ENCODE measurements at places on chromosomes 6 and 20.

DNA sequence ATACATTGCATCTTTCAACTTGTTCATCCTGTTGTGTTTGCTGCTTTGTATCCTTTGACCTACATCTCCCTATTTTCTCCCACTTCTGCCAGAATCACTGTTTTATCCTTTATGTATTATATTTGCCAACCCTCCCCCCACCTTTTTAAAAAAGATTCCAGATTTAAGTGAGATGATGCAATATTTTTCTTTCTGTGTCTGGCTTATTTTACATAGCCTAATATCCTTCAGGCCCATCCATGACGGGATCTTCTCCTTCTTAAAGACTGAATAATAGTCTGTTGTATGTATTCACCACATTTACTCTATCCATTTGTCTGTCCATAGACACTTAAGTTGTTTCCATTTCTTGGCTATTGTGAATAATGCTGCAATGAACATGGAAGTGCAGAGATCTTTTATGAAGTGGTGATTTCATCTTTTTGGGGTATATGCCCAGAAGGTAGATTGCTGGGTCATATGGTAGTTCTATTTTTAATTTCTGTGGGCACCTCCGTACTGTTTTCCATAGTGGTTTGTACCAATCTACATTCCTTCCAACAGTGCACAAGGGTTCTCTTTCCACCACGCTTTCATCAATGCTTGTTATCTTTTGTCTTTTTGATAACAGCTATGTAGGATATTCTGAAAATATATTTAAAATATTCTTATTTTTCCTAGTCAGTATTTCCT is 181.0 kb downstream of the CDKAL1 start:
- DNase-seq, result no peak

- no peak for DNase-seq
Measured at GRCh38 chr20:25064561-25065071, 6.7 kb upstream of the ACSS1 start.

GRCh38 chr6:97813889-97814567 is 531.0 kb upstream of the MMS22L start:
- DNase-seq, result no peak

DNA sequence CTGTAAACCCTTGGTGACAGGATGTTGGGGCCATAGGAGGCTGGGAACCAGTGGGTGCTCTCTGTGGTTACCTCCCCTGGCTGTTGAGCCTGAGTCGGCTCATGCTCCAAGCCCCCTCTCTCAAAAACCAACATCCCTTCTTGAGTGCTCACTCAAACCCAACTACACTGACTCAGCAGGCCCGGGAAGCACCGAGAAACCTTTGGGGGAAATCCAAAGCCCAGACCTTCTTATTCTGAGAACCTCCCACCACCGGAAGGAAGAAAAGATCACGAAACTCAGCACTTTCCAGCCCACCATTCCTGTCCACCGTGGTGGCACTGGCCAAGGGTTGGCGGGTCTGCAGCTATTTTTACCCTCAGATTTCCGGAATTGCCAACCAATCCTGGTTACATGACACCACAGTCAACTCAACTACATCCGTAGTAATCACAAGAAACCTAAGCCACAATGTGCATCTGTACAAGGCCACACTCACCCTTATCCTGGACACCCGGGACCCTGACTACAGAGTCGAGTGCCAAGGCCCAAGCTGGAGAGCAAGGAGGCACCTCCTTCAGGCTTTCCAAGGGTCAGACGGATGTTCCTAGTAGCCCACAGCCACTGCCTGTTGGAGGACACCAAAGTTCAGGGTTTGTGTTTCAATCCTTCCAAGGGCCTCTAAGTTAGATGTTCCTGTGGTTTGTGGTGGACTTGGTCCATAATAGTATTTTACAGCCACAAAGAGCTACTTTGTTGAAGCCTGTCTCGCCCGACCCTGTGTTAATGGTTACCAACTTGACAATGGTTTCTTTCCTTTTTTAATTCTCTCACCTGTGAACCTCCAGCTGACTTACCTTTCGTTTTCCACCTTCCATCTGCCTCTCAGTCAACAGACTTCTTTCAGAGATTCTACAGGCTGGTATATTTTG is 317.0 kb downstream of the CDC5L start:
- DNase-seq, result peak; percentile 58

DNA sequence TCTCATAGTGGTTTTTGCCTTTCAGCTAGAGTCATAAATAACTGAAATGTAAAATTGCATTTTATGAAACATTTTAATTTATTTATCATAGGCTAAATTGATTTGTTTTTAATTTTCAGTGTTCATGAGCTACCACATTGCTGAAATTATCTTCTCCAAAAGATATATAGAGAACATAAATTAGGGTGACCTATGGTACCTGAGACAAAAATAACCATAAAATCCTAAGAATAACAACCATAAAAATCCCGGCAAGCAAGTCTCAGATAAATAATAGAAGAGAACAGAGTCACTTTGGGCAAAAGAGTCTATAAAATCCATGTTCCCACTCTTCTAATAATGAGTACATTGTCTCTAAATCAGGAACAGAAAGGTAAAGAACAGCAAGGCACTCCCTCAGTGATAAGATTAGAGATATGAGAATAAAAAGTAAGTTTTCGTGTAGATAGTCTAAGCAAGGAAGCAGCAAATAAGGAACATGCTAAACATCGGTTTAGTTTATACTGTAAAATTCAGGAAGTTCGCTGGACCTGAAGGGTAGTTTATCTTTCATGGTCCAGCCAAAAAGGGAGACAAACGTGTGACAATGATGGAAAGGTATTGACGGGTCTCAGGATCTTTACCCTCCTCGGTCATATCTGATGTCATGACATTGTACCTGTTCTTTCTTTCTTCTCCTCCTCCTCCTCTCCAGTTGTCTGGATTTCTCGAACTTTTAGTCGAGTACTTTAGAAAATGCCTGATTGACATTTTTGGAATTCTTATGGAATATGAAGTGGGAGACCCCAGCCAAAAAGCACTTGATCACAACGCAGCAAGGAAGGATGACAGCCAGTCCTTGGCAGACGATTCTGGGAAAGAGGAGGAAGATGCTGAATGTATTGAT is 117.6 kb downstream of the TMEM242 start:
- DNase-seq, result no peak

GRCh38 chr20:51738877-51739447 is 29.2 kb downstream of the ATP9A start:
- DNase-seq, result no peak

DNA sequence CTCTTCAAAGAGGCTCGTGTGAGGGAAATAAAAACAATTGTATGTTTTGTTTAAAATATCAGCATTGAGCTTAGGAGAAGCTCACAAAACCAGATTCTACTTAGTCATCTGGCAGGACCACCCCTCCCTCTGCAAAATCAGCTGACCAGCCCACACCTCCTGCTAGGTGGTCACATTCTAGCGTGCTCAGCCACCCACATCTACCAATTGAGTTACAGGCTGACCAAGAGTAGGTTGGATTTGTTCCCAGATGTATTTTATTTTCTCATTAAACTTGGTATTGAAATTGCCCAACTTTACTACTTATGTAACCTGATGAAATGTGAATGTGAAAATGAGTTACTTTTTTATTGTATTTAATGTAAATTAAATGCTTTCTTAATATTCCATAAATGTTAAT is 56.2 kb downstream of the SLC22A2 start:
- no peak for DNase-seq

DNA sequence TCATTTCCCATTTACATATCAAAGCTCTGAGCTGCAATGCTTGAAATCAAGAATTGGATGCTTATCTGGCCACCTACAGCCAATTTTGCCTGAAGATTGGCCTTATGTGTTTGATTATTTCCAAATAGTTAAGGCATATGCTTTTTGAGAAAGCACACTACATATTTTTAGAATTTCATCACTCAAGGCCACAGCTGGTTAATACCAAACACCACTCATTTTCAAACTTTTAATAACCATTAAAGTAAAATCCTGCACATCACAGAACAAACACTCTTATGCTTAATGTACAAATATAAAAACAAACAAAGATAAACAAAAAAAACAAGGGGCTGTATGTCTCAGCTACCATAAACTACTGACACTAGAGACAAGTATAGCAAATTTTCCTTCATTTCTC is 96.9 kb upstream of the HMGCLL1 start:
- DNase-seq, result no peak

DNA sequence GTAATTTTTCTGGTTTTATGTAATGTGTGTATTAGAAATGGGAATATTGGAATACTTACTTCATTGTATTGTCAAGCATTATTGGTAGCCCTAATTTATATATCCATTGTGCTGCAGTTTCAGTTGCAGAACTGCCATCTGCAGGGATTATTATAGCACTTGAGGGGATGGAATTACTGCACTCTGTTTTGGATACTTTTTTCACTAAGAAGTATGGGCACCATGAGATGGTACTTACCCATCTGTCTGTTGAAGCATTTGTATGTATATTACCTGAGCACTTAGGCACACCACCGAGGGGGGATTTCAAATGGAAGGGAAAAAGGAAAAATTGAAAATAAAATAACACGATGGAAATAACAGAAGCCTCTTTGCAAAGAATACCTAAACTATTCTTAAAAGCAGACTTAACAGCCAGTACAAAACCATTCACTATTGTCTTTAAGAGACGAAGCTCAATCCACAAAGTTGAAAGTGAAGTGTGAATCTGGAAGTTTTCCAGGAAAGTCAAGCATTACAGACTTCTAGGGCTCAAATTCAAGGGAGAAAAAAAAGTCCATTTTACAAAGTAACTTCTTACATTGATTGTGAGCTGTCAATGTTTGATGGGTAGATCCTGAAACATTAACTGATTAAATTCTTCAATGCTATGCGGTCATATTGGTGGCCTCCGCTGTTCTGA is 318.7 kb downstream of the SOX4 start:
- no peak for DNase-seq

DNA sequence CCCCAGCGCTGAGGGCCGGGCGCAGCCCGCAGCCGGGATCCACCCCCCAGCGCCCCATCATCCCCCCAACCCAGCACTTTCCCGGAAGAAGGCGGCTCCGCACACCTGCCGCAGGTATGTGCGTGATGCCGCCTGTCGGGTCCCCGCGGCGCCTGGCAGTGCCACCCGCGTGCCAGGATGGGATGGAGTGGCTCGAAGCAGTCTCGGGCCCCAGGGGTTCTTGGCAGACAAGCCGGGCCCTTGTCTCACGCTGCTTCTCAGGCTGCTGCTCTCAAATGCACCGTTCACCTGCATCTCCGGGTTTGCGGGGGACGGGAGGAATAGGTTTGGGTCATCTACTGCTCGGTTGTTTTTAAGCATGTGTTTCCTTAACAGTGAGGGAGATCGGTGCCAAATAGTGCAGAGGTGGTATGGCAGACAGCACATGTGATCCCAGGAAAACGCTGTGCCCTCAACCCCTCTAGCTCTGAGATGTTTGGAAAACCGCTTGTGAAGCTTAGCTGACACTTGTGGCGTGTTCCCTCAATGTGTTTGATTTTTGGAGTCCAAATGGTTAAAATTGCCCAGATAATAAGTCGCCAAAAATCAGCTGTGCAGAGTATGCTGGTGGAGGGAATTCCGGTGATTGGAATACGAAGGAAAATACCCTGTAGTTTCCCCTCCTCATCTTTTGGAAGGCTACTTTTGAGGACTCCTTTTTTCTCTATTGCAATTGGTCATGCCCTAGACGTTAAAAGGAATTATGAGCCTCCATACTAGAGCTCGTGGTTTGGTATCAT is 926 bp downstream of the MYLIP start:
- DNase-seq, result no peak

DNA sequence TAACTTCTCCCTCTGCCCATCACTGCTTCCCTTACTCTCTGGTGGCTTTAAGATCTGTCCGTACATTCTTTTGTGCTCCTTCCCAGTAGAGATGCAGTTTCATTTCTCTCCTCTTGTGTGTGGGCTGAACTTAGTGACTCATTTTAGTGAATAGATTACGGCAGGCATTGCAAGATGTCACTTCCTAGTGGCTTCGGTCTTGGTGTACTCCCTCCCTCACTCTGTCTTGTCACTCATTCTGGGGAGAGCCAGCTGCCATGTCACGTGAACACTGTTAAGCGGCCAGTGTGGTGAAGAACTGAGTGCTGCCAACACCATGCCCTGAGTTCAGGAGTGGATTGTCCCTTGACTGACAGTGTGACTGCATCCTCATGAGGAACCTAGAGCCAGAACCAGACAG is 115.9 kb downstream of the OTOR start:
- no peak for DNase-seq

- DNase-seq, result no peak
Measured at GRCh38 chr6:89372506-89372901, 20.0 kb upstream of the UBE2J1 start.

DNA sequence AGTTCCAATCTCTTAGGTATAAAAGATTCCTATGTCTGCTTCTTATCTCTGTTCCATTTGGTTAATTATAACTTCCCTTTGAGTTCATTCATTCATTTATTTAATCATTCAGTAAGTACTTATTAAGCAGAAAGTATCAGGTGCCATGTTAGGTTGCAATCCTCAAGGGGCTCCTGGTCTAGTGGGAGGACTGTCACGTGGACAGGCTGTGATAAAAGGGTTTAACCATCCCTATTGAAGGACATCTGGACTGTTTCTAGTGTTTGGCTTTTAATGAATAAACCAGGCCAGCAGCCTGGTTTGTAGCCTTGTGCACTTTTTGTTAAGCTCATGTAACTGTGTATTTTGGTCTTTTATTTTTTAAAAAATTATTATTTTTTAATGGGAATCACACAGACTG is 162.1 kb upstream of the OGFRL1 start:
- DNase-seq, result no peak

DNA sequence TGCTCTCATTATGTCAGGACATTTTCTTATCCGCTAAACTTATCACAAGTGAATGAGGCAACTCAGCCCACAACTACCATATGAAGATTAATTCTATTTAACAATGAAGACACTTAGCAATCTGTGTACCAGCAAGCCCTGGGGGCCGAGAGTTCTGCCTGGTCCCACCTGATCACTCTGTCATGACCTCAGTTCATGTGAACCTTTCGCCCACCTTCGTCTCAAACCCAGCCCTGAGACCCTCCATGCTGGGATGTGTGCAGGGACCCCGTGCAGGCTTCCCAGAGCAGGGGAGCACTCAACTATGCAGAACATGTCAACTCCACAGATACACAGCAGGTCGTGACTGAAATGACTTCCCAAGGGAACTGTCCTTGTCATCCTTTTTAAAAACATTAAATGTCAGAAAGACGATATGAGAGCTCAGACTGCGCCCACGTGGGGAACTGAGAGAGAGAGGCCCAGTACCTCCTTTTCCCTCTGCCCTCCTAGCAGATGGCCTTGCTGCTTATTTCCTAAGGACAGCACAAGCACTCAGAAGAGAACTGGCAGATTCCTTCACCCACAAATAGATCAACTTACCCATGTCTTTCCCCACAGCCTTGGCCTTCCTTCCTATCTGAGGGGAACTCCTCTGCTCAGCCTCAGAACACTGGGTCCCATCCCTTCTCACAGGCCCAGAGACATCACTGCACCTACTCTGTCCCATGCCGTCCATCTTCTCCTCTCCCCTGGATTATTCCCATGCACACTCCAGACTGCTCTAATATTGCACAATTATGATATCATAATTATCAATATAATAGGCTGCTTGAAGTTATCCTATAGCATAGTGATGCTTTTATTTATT is 11.5 kb downstream of the ABHD12 start:
- no peak for DNase-seq
